Suppressor macrophage (primary cell): ENCODE measurements at places on chromosomes 2 and 18.

DNA sequence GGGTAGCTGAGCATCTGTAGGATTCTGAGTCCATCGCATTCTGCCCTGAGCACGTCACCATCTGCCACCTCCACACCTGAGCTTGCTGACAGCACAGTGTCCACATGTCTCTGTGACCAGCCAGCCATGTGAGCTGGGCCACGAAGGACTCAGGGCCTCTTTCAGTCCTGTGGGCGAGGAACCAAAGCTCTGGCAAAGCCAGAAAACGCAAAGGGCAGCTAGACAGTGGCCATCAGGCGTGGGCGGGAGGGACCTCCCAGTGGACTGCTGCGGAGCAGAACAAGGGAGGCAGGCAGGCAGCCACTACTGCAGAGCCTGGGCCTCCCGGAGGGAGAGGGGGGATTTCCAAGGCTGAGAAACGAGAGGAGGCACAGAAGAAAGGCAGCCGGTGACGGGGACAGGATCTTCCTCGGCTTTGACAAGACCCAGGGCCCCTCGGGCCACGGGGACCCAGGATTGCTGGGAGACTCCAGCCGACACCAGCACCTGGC lies 274.6 kb upstream of the SALL3 start:
- DNase-seq: no peak

DNA sequence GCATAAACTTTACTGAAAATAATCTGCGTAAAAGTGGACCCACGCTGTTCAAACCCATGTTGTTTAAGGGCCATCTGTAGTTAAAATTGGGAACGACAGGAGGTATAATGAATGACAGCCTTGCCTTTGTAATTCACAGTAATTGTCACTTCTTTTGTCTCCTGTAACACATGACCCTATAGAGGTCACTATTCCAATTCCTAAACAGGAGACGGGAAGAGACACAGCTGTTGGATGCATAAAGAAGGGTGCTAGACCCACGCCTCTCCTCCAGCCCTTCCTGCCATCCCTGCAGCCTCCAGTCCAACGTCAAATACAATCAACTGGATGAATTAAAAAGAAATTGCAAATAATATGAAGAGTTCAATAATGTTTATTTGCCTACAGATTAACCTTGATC lies 63.1 kb upstream of the NFATC1 start:
- DNase-seq: no peak

- DNase-seq: no peak
Observed at GRCh38 chr2:66771359-66771976, 336.5 kb downstream of the MEIS1 start.

- no peak for DNase-seq
Observed at GRCh38 chr2:32355976-32356680, 695 bp upstream of the BIRC6 start.

DNA sequence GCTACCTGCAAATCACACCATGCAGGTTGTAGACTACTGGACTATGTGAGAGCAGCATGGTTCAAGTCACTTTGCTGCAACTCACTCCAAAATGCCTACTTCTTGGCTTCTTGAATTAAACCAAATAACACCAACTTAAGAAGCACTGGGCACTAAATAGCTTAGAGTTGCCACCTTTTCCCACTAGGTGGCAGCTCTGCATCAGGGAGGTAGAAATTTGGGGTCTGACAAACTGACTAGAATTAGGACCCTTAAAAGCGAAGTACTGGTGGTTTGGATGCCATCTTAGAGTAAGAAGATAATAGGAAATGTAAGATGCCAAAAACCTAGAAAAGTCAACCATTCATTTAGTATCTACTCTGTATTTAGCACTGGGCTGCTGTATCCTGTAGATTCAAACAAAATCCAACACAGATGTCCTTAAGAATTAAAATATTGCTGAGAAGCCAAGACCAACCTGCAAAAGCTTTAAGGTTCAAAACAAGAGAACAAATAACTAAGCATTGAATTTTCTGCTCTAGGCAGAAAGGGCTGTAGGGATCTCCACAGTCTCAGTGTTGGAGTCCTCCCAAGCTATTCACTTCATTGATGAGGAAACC lies 65.5 kb downstream of the CCBE1 start:
- no peak for DNase-seq

GRCh38 chr18:789397-789796 lies 22.6 kb downstream of the YES1 start:
- DNase-seq: no peak

GRCh38 chr2:12737738-12738485 lies 21.2 kb downstream of the TRIB2 start:
- DNase-seq: no peak

- DNase-seq: no peak
Observed at GRCh38 chr2:10129490-10129889, 7.0 kb downstream of the RRM2 start.

- no peak for DNase-seq
Observed at GRCh38 chr18:6004683-6005082, 109.4 kb upstream of the TMEM200C start.

DNA sequence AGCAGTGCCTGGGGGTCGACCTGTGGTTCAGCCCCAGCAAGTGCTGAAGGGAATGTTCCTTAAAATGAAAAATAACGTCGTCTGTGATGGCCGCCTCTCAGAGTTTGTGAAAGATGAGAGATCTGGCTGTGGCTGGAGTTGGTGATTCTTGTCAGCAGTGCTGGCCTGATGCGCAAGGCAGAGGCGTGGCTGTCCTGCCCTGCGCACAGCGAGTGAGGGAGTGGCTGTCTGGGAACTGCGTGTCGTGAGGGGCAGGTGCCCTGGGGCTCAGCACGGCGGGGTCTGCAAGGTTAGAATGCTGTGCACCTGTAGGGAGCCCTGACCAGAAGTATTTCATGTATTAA lies 8.8 kb downstream of the NFATC1 start:
- DNase-seq: no peak

DNA sequence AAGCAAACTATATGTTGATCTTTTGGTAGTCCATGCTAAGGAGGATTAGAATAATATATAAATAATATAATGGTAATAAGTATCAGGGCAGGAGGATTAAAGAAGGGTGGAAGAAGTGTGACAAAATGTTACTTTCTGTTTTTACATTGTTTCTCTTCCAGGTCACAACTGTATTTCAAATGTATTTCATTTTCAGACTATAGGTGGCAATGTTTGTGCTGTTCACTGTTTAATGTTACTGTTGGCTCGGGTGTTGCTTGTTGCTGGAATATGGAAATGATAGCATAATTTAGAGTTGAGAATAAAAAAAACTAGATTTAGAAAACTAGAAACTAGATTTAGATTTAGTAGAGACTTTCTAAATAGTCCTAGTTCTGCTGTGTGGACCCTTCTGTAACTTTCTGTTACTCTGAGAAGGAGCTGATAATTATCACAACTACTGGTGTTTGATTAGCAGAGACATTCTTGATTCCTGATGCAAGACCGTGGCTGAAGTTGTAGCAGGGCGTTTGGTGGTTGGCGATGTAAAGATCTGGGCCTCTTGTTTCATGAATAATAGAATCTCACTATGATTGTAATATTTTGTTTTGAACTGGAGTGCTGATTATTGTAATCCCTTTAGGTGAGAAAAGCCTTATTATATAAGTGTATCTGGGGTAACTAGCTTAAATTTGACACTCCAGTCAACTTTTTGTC lies 7.9 kb downstream of the NEDD4L start:
- DNase-seq: peak; percentile 21

DNA sequence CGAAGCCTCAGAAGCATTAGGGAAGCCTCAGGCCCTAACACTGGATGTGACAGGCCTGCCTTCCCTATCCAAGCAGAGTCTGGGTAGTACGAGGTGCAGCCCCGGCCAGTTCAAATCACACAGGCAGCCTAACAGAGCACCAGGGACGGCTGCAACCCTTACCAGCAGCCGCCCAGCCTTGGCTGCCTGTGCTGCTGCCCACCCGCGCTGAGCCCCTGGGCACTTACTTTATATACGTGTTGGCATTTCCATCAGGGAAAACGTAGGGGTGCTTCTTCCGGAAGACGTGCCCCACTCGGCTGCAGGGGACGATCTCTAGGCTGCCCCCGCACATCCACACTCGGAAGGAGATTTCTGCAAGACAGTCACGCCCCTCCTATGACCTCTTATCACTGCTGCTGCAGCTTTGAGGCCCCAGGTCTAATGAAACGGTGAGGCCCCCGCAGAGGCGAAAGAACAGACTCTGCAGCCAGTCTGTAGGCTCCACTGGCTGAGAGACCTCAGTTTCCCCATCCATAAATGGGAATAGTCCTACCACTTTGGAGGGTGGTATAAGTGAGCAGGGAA lies 124.7 kb upstream of the CAPN13 start:
- DNase-seq: no peak

GRCh38 chr2:68441179-68441993 lies 25.7 kb downstream of the FBXO48 start:
- peak; percentile 96 for DNase-seq

- DNase-seq: no peak
Observed at GRCh38 chr2:102028470-102028869, 36.7 kb downstream of the IL1R2 start.

GRCh38 chr2:94874277-94874997 lies 3.2 kb downstream of the TEKT4 start:
- DNase-seq: peak; percentile 74

DNA sequence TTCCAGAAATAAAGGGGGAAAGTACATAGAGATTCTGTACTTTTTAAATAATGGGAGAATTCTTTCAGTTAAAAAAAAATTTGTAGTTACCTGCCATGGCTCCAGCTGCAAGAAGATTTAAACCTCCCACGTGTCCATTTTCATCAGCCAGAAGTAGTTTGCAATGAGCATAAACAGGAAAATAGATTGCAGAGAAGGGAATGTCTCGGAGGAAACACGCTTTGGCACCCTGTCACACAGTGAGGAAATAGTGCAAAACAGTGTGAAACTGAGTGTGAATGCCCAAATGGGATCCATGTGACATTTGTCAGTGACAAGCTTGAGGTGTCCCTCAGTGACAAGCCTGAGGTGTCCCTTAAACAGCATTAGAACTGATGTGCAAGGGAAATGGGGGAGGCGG lies 102.7 kb downstream of the SLC25A12 start:
- no peak for DNase-seq

DNA sequence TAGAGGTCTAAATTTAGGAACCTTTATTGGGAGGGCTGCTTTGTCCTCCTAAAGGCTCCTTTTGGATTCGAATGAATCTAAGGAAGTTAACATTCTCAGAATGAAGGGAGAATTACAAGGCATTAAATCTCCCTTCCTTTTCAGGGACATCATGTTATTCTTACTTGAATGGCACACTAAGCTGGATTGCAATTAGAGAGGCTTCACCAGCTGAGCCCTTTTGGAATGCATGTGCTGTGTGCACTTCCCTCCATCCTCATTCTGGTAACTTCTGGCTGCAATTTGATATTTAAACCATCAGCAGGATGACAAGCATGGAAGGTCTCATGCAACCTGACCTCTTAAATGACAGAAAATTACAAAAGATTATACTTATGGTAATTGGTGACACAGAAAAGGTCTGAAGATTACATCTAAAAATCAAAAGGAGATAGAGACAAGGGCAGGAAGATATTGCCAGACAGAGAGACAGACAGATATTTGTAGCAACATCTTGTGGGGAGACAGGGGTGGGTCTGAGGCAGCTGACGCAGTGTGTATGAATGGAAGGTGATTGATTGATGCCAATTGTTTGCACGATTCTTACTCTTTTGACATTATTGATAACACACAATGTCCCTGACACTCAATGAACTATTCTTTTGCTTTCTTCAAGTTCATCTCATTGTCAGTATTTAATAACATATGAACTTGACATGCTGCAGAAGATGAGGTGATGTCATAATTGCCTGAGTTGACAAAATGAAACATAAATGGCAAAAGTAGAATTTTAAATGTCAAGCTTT lies 570.8 kb upstream of the GYPC start:
- DNase-seq: no peak
